ENCODE measurements at places on chromosomes 7 and 10.
A peak's percentile ranks its signal among the peaks of the same experiment; 100 is the strongest.

DNA sequence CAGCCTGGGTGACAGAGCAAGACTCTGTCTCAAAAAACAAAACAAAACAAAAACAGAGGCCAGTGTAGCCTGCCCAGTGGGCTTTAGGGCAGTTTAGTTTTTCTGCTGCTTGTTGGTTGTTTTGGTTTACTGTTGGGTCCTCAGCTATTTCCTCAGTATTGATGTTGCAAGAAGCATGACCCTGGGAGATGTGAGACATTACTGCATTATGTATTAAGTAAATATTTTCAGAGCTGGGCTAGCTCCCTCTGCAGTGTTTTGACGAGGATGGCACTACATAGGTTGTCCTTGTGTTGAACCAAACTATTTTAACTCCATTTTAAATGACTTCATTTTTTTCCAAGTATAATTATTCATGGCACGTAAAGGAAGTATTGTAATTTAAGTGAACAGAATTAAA, 4.8 kb downstream of the AKAP9 start:
- no peak for DNase-seq

DNA sequence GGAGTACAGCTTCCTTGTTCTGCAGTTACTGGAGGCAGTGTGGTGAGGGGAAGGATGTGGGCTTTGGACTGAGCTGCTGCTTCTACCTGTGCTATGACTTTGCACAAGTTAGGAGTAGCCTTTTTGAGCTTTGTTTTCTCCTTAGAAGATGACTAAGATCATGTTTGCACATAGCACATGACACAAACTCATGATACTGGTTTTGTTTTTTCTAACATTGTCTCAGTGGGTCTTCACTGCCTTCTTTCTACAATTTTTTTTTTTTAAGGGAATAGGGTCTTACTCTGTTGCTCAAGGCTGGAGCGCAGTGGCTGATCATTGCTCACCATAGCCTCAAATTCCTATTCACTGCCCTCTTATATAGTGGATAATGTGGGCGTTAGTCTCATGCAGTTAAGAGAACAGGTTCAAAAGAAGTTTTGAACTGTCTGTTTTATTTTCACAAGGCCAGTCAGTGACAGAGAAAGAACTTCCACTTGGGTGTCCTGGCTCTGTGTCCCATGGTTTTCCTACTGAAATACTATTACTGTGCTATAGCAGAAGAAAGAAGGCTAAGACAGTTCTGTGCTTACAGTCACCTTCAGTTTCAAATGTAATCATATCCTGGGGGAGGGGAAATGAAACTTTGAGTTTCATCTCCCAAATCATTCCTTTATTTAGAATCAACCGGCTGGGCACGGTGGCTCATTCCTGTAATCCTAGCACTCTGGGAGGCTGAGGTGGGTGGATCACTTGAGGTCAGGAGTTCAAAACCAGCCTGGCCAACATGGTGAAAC, 72.0 kb downstream of the KAT6B start:
- DNase-seq: no peak

DNA sequence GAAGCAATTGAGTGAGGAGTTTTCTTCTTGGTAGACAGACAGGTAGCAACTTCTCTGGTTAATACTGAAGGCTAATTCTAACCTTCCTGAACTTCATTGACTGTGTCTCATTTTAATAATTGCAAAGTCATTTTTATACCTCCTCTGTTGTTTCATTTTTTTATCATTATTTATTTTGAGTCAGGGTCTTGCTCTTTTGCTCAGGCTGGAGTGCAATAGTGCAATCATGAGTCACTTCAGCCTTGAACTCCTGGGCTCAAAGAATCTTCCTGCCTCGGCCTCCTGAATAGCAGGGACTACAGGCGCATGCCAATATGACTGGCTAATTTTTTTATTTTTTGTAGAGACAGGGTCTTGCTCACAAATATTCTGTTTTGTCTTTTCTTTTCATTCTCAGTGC, 45.4 kb downstream of the APBB1IP start:
- DNase-seq: no peak

- peak; percentile 51 for DNase-seq
These were observed 18.4 kb upstream of the MACROH2A2 start for GRCh38 chr10:70034232-70034631.

DNA sequence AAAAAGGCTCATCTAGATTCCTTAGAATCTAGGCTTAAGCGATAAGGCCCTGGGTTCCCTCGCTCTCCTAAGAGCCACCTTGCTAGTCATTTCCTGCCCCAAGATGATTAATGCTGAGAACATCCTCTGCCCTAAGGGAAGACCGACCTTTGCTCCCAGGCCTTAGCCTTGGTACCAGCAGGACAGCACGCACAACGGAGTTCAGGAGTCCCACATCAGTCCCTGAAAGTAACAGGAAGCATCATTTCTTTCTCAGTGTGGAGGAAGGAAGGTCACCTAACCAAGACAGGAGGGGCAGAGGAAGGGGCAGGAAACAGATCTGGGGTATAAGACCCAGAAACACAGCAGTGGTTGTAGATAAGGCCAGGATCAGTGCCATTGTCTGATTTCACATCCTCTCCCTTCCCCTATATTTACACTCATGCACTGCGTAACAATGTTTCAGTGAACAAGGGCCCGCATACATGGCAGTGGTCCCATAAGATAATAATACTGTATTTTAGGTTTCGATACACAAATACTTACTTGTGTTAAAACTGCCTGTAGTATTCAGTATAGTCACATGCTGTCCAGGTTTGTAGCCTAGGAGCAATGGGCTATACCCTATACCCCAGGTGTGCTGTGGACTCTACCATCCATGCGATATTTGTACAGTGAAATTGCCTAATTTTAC, 8.1 kb upstream of the FAM107B start:
- DNase-seq: no peak

DNA sequence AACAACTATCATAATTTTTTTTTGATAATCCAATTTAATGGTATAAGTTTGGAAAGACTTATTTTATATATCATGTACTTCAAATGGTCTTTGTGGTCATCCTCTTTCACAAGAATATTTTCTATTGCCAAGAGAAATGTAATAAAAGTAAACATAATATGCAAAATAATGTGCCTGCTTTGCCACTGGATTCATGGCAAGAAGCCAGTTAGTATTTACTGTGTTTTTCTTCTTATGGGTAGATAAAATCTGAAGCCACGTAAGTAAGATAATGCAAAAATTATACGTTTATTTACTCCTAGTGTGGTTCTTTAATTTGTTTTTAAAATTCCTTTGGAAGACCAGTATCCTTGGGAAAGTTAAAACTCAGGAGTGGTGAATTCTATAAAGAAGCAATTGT, 258.5 kb downstream of the ARL4A start:
- DNase-seq: no peak

DNA sequence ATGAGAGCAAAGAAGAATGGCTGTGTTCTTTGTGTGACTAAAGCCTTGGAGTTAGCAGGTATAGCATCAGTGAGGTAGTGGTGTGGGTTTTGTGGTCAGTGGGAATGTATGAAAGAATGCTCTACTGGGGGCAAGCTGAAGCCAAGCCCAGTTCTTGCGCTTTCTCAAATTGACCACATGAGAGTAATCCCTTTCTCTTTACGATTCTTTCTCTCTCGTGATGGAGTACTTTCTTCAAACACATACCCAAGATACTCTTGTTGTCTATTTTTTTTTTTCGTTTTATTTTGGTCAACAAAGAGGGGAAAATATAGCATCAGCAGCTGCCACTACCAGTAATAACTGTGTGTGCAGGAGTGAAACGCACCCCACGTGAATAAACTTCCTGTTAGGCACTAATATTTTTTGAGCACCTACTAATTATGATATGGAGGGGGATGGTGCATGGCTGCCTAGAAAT, 8.4 kb upstream of the PANK1 start:
- DNase-seq: no peak

DNA sequence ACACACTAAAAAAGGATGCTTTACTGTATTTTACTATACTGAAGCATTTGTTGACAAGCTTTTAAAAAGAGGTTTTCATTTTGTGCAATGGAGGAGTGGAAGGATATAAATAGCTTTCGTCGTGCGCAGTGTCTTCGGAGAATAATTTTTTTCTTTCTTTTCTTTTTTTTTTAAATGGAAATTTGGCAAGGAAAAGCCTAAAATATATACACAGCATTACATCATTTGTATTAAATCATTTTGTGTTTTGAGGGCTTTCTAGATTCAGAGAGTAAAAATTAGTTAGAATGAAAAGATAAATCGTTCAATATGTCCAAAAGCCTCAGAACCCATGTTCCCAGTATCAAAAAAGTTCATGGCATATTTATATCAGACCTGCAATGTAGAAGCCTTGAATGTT, 150.2 kb upstream of the FERD3L start:
- no peak for DNase-seq

DNA sequence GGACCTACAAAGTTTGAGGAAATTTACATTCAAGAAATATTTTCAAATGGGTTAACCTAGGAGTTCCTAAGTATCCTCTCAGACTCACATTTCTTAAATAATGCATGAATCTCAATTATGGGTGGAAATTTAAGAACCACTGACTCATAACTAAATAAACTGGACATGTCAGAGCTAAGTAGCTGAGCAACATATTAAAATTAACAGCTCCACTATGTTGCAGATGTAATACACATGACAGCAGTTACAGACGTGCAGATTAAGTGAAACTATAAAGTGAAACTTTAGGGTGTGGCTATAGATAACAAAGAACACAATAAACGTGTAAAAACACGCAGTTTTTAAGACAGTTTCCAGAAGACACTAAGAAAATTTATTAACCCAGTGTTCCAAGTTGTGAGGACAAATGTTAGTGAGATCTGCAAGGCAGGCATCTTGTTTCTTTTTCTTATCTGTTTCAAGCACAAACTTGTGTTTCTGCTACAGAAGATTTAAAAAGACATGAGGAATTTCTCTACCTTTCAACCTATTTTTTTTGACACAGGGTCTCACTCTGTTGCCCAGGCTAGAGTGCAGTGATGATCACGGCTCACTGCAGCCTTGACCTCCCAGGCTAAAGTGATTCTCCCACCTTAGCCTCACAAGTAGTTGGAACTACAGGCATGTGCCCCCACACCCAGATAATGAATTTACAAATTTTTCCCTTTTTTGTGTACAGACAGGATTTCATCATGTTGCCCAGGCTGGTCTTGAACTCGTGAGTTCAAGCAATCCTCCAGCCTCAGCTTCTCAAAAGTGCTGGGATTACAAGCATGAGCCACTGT, 25.3 kb downstream of the DNMBP start:
- no peak for DNase-seq

DNA sequence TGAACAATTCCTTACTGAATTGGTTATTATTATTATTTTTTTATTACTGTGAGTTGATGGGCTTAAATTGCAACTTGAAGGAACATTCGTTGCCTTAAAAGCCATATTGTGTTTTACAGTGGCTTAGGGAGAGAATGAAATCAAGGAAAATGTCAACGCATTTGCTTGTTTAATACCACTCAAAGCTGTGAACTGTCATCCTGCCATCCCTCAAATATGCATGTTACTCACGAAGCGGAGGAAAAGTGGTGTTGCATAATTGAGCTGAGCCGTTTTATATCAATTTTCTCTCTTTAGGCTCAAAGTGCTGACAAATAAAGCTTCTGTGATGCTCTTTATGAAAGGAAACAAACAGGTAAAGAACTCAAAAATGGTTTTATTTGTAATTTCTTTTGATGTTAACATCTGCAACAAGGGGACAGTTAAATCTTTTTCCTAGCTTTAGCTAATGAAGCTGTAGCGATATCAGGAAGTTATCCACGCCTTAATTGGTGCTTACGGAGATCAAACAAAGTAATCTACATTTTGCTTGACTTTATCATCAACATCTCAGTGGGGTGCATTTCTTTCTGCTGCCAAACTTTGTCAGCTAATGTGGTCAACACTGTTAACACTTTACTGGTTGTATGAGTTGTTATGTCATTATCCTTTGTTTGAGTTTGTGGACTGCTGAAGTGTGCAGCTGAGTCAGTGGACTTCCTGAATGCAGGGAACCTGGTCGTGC, 33.1 kb downstream of the GLRX3 start:
- no peak for DNase-seq

- no peak for DNase-seq
These were observed 4.7 kb downstream of the NEUROD6 start for GRCh38 chr7:31335884-31336201.

GRCh38 chr7:46854958-46855473, 726.9 kb downstream of the TNS3 start:
- DNase-seq: peak; percentile 69

- no peak for DNase-seq
These were observed 5.1 kb downstream of the AUTS2 start for GRCh38 chr7:69603351-69603750.

DNA sequence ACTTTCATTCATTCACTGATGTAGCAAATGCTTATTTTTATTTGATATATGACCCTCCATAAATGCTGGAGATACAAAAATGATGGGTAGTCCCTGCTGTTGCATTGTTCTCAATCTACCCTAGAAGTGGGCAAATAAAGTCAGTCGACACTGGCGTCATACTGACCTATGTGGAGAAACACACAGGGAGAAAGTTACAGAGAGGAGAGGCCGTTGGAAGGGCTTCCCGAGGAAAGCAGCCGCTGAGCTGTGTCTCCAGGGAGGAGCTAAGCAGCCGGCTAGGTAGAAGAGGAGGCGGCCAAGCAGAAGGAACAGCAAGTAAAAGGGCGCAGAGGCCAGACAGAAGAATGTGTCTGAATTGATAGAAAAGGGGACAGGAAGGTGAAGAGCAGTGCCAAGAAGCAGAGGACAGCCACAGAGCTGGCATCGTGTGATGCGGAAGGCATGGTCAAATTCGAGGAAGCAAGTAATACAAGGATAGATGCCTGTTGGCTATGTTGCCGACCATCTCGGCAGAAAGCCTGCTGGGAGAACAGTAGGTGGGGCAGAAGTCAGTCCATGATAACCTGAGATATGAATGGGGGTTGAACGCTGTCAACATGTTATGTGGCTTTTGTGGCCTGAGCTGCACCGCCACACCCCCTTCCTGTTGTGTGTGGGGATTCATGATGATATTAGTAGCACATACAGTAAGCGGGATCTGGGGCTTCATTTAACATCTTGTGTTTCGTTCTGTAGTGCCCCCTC, 25.9 kb downstream of the ST8SIA6 start:
- no peak for DNase-seq

GRCh38 chr7:108034586-108034985, 31.6 kb upstream of the LAMB1 start:
- DNase-seq: no peak

GRCh38 chr7:4916113-4916512, 32.6 kb upstream of the RADIL start:
- no peak for DNase-seq

DNA sequence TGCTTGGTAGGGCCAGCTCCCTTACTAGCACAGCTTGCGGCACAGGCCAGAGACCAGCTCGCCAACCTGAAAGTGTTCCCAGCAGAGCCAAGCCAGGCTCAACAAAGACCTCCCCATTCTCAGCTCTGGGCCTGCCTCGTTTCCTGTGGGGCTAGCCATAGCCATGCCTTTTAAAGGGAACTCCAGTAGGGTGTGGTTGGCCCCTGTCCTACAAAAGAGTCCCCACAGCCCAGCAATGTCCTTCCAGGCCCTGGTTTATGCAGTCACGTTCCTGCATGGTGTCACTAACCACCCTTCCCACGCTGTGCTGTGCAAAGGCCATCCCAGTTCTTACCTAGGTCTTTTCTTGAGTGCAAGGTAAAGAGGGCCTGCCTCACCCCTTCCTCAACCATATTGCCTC, 87.8 kb upstream of the LRRC4 start:
- DNase-seq: no peak

DNA sequence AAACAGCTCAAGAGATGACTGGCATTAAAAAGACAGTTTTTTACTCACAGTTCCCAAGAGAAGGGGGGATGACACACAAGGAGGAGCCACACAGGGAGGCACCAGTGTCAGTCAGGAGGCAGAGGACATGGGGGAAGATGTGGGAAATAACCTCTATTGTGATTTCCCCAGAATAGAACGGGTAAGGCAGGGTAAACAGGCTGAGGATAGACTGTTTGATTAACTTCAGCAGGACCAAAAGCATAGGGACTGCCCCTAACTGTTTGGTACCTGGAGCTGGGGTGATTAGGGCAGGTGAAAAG, 60.7 kb downstream of the RAPGEF5 start:
- DNase-seq: no peak

Measured in NCI-H524 (cell line).